AG10803 (cell line): ENCODE measurements at places on chromosomes 11 and 22.
A peak's percentile ranks its signal among the peaks of the same experiment; 100 is the strongest.

GRCh38 chr11:88208745-88209144 lies 33.5 kb upstream of the RAB38 start:
- DNase-seq: no peak

GRCh38 chr22:50318356-50318697 lies 8.5 kb downstream of the DENND6B start:
- no peak for DNase-seq

DNA sequence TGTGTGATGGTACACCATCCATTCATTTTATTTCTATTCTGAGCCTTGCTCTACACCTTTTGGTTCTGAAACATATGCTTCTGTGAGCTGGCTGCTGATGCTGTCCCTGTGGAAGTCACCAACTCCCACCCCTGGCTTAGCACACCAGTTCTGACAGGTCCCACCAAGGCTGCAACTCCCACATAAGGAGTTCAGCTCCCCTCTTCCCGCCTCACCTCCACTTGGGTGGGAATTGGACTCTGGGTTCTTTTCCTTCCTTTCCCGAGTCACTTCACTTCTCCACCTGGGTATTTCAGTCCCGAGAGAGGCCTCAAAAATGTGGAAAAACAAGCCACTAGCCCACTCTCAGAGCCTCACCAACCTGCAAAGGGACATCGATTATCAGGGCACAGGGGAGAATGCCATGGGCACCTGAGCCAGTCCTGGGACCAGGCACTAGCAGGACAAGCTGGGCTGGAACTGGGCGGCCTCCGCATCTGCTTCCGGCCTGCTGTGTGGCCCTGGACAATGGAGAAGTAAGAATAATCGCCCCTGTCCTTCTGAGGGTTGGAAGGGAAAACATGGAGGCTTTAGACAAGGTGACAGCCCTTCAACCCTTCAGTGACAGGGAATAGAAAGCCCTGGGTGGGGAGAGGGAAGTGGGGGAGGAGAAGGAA lies 80.1 kb downstream of the IGLL1 start:
- no peak for DNase-seq

GRCh38 chr22:46072110-46072881 lies 78.0 kb upstream of the PPARA start:
- peak; percentile 53 for DNase-seq

DNA sequence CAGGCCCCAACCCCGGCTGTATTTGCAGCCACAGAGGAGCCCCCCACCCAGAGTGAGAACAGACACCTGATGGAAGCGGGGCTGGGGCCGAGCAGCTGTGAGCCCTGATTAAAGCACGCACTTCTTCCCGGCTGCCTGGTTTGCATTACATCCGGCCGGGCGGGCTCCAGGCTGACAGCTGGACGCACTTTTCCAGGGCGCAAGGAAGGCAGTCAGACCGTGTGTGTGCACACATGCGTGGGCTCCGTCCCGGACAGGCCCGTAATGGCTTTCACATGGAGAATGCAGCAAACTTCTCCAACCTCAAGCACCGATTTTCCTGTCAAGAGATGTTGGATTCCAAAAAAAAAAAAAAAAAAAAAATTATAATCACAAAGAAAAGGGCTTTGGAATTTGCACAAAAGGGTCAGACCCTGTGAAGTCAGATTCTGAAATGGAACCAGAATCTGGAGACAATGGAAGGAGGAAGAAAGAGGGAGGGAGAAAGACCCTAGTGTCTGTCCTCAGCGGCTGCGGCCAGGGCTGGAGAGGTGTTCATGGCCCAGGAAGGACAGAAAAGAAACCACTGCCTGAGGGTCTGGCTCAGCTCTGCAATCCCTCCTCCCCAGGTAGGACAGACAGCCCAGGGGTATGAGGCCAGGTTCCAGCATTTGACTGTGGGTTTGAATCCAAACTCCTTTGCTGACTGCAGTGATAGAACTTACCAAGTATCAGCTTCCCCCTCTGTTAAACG lies 365.5 kb downstream of the MN1 start:
- peak; percentile 86 for DNase-seq

GRCh38 chr11:64619811-64620380 lies 28.9 kb downstream of the SLC22A12 start:
- DNase-seq: peak; percentile 8

- DNase-seq: no peak
Measured at GRCh38 chr11:13271060-13271693, 6.4 kb upstream of the BMAL1 start.

DNA sequence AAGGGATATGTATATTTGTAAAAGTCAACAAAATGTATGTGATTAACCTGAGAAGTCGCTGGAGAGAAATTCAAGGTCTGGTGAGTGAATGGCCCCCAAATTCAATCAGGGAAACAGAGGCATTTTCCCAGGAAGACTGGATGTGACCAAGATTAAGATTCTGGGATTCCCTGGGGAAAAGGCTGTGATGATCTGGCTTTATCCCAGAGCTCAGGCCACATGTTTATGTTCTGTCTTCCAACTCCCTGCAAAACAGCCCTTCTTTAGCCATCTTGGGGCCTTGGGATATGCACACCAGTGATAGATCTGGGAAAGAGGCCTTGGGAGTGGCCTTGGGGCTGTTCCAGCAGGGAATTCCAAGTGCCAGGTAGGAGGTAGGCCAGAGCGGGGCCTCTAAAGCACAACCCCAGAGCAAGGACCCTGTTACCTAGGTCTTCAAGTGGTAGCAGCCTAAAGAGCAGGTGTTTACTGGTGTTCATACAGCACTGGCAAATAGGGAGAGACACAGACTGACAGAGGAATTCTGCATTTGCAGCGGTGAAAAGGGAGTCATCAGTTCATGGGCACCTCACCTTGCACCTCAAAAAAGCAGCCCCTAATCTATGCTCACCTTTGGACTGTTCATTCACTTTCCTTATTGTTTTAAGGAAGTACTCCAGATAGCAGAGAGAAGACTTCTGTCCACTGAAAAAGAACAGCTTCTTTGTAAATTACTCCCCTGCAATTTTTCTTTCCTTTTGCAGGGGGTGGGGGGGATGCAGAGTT lies 312.4 kb downstream of the BUD13 start:
- DNase-seq: no peak

DNA sequence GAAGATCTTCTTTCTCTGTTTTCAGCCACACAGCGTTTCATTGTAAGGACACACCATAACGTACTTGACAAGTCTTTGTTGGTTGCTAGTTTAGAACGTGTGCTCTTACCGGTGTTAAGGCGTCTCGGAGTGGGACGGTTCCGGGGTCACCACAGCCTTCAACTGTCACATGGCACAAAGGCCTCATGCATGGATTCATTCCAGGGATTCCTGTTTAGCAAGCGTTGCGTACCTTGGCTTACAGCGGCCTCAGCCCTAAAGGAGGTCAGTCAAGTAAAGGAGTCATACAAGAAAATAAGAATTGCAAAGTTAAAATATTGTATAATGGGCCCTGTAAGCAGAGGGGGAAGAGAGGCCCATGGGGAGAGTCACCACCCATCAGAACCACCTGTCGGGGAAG lies 2.2 kb upstream of the SCGB1A1 start:
- DNase-seq: no peak

DNA sequence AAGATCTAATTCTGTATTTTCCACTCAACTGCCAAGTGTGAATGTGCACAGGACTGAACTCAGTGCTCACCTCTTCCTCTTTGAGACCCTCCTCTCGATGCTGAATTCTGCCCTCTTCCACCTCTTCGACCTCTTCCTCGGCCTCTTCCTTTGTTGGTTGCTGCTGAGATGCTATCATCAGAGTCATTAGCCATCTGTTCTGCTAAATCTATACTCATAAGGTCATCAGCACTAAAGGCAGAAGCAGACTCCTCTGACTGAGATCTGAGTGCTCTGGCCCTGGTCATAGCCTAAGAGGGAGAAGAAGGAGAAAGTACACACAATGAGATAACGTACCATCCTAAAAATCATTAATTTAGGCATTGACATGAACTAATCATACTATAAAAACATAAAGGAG lies 45.9 kb upstream of the GPR83 start:
- no peak for DNase-seq

GRCh38 chr11:134358165-134358855 lies 26.5 kb downstream of the GLB1L2 start:
- DNase-seq: no peak

GRCh38 chr11:16512899-16513241 lies 156.5 kb upstream of the SOX6 start:
- DNase-seq: no peak

- DNase-seq: no peak
Measured at GRCh38 chr11:21254790-21255189, 585.4 kb downstream of the NELL1 start.

DNA sequence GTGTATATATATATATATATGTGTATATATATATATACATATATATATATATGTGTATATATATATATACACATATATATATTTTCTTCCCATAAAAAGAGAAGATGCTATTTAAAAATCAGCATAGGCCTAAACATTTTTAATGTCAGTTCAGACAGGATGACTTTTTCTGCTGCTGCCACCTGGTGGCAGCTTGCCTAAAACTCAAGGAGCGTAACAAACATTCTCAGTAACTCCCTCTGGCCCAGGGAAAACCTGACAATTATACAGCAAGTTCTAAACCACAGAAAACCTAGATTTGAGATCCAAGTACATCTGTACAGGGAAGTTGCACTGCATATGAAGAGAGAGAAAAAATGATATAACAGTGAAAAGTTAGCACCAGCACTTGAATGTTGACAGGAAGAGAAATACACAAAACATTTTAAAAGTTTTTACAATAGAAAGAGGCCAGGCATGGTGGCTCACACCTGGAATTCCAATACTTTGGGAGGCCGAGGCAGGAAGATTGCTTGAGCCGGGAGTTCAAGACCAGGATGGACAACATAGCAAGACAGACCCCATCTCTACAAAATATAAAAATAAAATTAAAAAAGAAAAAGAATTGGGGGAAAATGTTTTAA lies 16.6 kb downstream of the OR8A1 start:
- peak; percentile 61 for DNase-seq

GRCh38 chr11:63985812-63986155 lies 454 bp upstream of the OTUB1 start:
- DNase-seq: no peak

DNA sequence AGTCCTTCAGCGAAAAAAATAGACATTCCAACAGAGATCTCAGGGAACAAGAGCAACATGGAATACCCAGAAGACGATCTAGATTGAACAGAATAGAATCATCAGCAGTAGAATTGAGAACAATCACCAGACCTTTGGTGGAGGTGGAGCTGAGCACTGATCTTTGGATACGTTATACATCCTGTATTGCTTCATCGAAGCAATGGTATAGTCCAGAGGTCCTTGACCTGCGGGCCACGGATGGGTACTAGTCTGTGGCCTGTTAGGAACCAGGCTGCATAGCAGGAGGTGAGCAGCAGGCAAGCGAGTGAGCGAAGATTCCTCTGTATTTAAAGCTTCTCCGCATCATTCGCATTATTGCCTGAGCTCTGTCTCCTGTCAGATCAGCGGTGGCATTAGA lies 17.6 kb downstream of the LRRC55 start:
- DNase-seq: no peak

DNA sequence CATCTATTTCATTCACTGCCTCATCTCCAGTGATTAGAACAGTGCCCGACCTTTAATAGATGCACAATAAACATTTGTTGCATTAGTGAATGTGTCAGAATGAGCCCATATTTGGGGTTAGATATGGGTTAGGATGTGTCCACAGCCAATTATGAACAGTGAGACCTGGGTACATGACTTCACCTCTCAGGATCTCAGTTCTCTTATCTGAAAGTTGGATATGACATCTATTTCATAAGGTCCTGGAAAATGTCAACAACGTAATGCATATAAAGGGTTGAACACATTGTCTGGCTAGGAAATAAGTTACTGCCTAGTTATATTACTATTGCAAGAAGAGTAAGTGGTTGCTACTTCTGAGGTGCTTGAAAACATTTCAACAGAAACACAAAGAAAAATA lies 79.7 kb upstream of the LDLRAD3 start:
- no peak for DNase-seq

DNA sequence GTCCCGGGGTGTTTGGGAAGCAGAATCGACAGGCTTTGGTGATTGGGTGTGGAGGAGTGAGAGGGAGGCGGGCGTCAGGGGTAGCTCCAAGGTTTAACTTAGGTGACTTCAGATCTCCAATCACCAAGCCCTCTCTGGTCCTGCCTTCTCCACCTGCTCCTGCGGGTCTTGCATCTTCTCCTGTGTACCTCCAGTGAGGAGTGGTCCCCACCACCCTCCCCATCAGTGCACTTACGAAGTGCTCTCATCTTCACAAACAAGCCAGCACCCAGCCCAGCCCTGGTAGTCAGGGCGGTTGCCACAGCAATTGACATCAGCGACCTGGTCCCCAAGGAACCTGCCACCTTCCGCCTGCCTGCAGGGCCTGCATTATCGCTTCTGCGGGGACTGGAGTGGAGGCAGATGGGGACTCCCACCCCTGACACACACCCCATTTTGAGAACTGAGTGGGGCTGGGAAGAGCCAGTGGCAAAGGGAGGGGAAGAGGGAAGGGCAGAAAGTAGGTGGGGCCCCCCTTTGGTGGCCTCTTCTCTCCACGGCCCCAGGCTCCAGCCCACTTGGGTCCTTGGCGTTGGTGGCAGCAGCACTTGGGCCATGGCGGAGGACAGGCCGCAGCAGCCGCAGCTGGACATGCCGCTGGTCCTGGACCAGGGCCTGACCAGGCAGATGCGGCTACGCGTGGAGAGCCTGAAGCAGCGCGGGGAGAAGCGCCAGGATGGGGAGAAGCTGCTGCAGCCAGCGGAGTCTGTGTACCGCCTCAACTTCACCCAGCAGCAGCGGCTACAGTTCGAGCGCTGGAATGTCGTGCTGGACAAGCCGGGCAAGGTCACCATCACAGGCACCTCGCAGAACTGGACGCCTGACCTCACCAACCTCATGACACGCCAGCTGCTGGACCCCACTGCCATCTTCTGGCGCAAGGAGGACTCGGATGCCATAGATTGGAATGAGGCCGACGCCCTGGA lies at the start of gene OMP:
OMP (plus strand) TSS at position 595 of the 965 bp plus-strand sequence; CDS start at position 595, 0 bp downstream.
- DNase-seq: no peak

DNA sequence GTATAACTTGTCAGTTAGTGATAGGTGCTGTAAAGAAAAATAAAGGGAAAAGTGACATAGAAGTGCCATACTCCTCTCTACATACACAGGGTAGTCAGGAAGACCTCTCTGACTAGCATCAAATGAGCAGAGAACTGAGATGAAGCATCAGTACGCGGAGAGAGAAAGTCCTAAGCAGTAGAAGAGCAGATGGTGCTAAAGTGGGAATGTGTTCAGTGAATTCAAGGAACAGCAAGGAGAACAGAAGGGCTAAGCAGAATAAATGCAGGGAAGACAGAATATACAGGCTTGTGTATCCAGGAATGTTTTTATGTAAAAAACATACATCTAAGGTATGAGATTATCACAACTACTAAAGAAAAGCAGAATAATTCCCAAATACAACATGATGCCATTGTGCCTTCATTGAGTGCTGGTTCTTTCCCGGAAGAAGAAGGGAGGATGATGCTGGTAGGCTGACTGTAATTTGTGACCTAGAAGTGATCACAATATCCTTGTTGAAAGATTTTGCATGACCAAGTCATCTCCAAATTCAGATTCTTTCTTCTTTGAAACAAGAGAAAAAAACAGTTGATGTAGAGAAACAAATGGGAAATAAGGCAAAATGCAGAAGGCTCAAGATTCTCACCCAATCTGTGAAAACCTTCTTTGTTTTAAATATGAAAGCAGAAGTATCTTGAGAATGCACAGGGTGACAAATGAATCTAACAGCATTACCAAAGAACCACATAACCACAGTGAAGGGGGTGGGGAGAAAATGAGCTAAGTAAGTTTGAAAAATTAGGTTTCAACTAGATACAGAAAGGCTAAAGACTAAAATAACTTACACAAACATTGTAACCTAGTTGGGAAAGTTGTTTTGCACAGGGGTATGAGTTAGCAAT lies 20.5 kb downstream of the MRE11 start:
- DNase-seq: peak; percentile 70

- peak; percentile 51 for DNase-seq
Measured at GRCh38 chr11:61870541-61871031, 20.8 kb downstream of the FADS3 start.

- DNase-seq: no peak
Measured at GRCh38 chr11:69862331-69862771, 43.1 kb upstream of the FGF3 start.
